ENCODE measurements at places on chromosomes 3 and 15. TPM values are rescaled to one million over a fixed set of nuclear protein-coding genes. Genes with fewer than 3 reads are reported as not detected.

Gene GOLGA6L4
- 0.39 TPM for polyA plus RNA-seq

Gene DAZL
- not detected for polyA plus RNA-seq

DNA sequence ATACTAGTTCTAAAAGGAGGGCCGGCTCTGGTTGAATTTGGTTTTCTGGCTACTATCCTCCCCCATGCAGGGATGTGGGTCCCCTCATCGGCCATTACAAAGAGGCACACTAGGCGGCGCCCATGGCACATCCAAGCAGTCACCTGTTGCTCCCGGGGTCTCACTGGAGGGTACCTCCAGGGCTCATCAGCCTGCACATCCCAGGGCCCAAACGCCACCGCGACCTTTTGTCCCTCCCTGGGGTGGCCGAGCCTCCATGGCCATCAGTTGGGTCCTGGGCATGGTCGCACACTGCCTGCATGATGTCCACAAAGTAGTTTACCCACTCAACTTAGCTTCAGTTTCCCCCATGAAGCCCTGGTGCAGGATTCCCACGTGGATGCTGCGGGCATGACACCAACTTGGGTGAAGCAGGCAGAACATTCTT lies 28.3 kb downstream of the IDH3A start:
- DNase-seq = no peak

DNA sequence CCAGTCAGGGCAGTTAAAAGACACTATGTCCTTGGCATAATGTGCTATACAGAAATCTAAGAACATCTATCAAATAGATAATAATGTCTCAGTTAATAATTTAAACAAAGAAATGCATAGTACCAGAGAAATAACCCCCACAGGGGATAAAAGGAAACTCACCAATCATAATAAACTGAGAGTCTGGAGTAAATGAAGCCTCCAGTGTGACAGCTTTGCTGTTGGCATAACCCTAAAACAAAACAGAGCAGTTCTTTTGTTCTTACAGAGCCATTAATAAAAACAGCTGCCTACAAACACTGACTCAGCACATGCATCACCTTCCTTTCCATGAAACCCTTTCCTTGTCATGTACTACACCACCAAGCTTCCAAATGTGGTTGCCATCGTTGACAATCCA lies 13.5 kb downstream of the PPM1M start:
- DNase-seq = no peak

- no peak for DNase-seq
Measured at GRCh38 chr3:107704477-107704876, 181.7 kb downstream of the BBX start.

DNA sequence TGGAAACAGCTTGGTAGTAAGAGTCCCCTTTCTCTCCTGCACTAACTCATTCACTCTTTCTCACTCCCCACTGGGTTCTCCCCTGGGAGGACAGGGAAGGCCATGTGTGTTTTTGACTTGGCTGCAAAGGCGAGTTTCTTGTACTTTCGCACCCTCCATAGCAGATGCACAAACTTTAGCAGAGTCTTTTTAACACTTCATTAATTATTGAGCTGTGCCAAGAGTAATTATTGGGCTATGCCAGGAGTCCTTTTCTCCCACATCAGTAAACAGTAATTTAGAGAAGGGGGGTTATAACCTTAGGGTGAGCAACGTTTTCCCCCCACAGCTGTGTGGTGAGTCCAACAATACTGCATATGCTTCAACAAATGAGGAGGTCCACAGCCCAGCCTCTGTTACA lies 224.4 kb upstream of the ATP11B start:
- no peak for DNase-seq
